ENCODE measurements at places on chromosomes 1 and 21.

DNA sequence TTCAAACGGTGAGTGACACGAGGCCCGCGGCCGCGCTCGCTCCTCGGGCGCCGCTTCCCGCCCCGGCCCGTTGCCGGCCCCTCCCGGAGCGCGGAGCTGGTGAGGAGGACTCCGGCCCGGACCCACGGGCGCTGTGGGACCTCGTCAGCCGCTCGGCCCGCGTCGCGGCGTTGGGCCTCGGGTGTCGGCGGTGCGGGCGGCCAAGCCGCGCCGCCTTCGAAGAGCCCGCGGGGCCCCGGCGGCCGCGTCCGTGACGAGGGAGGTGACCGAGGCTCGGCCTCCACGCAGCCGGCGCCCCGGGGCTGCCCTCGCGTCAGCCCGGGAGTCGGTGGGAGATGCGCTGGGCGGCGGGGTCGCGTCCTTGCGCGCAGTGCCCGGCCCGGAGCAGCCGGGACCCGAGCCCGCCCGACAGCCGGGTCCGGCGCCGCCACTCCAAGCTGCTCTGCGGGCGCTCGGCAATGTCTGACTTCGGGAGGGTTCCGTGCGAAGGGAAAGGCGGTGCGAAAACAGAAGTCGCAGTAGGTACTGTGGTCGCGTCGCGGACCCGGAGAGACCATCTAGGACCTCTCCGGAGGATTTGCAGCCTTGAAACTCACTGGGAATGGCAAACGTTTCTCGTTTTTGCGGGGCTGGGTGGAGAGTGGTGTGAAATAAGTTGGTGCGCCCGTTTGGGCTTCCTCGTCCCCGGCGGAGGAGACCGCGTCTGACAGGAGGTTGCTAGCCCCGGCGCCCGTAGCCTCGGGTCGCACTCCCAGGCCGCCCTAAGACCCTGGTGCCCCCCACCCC is 829 bp downstream of the SPEN start:
- DNase-seq: no peak

DNA sequence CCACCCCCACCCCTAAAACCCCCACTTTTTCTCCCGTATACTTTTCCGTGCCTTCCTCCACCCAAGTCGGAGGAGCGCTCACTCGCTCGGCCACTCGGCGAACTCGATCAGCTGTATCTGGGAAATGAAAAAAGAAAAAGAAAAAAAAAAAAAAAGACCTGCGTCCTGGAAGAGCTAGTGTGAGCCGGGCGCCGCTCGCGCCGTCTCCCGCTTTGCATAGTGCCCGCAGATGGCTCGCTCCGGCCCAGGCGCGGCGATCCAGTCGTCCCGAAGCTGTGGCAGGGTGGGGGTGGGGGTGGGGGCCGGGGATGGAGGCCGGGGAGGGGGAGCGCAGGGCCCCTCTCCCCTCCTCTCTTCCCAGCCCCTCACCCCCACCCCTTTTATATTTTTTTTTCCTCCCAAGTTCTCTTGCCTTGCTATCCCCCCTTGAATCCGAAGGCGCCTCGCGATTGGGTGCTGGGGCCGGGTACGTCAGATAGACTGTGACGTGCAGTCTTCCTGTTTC is 299 bp upstream of the PROX1 start:
- no peak for DNase-seq

GRCh38 chr1:109816175-109816811 is 52.6 kb upstream of the EPS8L3 start:
- no peak for DNase-seq

DNA sequence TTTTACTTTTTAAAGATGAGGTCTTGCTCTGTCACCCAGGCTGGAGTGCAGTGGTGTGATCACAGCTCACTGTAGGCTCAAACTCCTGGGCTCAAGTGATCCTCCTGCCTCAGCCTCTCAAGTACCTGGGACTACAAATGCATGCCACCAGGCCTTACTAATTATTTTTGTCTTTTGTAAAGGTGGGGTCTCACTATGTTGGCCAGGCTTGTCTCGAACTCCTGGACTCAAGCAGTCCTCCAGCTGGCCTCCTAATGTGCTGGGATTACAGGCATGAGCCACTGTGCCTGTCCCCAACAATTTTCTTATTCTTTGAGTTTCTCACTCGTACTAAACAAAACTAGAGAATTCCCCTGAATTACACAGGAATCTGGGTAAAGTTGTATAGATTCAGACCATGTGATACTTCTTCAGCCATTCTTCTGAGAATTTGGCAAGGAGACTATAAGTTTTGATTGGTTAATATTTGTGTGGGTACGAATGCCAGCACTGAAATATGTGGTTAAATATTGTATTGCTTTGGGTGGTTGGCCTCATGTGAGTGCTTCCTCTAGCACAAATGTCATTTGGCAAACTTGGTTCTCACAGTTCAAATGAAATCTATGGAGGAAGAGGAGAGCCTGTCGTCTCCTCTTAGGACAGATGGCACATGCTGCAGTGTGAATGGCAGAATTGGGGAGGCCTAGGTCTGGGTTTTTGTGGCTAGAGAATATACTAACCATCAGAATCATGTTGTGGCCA is 104.9 kb downstream of the RUNX1 start:
- DNase-seq: no peak

DNA sequence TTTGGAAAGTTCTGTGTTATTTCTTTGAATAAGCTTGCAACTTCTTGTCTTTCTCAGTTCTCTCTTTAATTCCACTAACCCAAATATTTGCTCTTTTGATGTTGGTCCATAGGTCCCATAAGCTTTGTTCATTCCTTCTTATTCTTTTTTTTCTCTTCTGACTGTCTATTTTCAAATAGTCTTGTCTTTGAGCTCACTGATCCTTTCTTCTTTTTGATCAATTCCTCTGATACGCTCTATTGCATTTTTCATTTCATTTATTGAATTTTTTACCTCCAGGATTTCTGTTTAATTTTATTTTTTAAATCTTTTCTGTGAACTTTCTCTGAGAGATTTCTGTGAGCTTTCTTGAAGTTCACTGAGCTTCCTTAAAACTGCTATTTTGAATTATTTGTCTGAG is 486.6 kb downstream of the KIF26B start:
- no peak for DNase-seq

GRCh38 chr1:153485863-153486262 is 25.4 kb upstream of the S100A7 start:
- no peak for DNase-seq

DNA sequence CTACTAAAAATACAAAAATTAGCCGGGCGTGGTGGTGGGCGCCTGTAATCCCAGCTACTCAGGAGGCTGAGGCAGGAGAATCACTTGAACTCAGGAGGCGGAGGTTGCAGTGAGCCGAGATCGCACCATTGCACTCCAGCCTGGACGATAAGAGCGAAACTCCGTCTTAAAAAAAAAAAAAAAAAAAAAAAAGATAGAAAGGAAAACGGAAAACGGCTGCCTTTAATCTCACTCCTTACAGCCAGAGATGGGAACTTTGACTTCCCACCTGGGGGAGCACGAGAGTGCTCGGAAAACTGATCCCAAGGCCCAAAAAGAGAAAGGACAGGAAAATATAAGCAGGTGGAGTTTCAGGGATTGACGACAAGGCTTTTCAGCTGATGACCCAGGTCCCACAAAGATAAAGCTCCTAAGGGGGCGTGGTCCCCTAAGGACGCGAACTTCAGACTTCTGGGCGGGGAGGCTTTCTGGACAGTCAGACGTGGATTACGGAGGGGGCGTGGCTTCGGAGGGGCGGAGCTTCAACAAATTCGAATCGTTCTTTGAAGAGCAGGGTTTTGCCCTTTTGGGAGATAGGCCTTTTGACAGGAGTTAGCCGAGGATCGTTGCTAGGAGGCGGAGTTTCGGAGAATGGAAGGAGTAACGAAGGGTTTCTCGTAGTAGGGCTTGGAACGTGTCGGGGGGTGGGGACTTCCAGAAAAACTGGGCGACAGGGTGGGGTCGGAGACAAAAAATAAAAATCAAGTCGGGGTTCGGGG is 958 bp upstream of the CKS1B start:
- DNase-seq: peak; percentile 71

DNA sequence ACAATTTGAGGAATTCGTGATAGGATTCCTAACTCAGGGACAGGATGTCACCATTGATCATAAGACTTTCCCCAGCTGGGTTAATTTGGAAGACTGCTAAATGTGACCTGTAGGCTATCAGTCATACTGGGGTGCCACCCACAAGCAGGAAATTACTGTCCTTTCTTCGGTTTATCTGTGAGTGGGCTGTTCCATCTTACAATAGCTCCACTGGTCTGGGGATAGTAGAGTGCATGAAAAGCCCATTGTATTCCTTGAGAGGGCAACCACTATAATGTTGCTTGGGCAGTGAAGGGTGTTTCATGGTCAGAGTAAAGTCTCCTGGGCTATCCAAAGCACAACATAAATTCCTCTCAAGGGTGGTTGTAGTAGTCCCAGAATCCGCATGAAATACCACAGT is 1523.0 kb upstream of the B3GALT2 start:
- DNase-seq: no peak

- no peak for DNase-seq
Measured at GRCh38 chr1:27332536-27333281, 9.1 kb upstream of the SYTL1 start.

DNA sequence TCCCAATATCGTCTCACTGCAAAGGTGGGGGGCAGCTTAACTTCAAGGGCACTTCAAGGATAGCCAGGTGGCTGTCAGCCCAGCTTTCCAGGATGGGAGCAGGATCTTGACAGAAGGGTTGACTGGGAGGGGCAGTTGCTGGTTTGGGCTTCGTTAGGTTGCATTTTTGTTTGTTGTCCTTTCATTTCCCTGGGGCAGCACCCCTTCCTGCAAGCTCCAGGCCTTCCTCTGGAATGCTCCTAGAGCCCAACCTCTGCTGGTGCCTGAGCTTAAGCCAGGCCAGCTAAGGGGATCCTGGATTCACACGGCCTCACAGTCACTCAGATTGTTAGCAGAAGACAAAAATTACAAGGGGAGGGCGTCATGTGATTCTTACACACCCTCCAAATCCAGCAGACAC is 4.1 kb upstream of the OLIG2 start:
- DNase-seq: no peak

DNA sequence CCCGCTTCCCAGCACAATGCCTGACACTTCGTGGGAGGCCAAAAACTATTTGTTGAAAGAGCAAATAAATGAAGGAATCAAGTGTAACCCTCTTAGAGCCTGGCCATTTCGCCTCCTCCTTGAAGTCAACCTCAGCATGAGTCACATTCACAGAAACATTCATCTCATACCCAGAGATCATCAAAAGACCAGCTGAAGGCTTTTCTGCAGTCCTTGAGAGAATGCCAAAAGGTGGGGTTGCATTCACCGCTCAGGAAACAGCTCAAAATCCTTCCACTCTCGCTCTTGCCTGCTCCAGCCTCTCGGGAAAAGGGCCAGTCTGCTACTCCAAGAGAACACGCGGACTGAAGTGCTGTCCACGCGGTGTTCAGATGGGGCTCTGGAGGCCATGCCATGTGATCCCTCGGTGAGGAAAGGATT is 90.0 kb downstream of the VWA5B1 start:
- no peak for DNase-seq

DNA sequence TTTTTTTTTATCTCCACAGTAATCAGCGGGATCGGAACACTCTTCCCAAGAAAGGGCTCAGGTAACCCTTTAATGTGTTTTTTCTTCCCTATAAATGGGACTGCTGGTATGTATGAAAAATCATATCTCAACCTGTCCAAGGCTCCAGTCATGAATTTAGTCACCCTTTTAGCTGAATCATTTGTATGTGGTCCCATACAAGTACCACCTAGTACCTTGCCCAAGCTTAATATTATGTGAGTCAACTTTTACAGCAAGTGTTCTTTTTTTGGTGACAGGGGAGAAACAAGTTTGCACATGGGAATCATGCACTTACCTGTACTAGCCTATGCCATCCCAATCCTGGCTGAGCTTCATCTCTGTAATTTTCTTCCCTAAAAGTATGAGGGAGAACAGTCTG is 43.7 kb upstream of the IPO9 start:
- no peak for DNase-seq

- DNase-seq: no peak
Measured at GRCh38 chr21:35508139-35508888, 459.2 kb upstream of the RUNX1 start.

DNA sequence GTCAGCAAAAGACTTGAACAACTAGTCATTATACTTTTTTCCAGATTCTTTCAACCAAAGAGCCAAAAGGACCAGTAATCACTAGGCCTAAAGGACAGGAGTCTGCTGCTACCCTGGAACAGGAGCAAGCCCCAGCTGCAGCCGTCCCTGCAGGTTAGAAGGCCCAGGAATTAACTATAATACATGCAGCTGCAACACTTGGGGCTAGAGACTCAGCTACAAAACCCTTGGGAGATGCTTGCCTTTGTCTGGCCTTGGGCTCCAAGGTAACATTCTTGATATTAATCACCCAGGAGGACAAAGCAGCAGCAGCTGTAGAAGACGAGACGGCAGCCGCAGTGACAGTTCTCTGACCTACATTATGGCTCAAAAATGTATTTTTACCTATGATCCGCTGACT is 841.2 kb upstream of the ADGRL4 start:
- DNase-seq: no peak

DNA sequence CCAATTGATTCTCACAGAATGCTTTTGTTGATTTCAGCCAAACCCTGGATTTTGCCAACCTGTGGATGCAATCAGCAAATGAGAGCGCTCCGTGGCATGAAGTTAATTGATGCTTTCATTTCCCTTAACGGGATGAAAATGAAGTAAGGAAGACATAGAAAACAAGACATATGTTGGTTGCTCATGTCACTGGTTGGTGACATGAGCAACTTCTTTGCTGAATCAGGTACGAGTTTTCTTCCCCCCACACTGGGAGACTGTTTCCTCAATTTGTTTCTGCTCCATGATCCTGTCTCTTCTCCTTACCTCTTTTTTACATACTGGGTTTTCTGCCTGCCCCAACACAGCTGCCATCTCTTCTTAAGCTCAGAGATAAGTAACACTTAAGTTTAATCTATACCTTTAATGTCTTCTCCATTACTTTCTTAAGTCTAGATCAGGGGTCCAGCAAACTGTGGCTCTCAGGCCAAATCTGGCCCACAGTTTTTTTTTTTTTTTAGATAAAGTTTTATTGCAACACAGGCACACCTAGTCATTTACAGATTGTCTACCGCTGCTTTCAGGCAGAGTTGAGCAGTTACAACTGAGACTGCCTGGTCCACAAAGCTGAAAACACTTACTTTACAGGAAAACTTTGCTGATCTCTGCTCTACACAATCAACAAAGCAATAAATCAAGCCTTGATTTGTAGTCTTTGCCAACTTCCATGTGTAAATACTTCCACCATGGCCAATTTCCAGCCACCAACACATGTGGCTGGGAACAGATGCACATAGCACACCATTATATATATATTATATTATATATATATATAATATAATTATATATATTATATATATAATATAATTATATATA is 13.3 kb downstream of the GPR157 start:
- no peak for DNase-seq

- DNase-seq: no peak
Measured at GRCh38 chr1:174269989-174270651, 110.8 kb downstream of the RABGAP1L start.

Data from GOT3 (cell line).